ENCODE measurements at places on chromosomes 5 and 9.

- DNase-seq = no peak
These were observed 60.9 kb upstream of the GLRX start for GRCh38 chr5:95883185-95884016.

- no peak for DNase-seq
These were observed 663.8 kb upstream of the CDH9 start for GRCh38 chr5:27701931-27702903.

- DNase-seq = no peak
These were observed 43.6 kb downstream of the NACC2 start for GRCh38 chr9:136051453-136051836.

- no peak for DNase-seq
These were observed 19.9 kb upstream of the ERAP2 start for GRCh38 chr5:96856371-96856770.

- no peak for DNase-seq
These were observed 62.4 kb upstream of the UBAC1 start for GRCh38 chr9:136023410-136024225.

- no peak for DNase-seq
These were observed 19.6 kb upstream of the TNFAIP8 start for GRCh38 chr5:119336262-119336661.

GRCh38 chr9:76200315-76200714 lies 193.9 kb downstream of the RFK start:
- DNase-seq = no peak

DNA sequence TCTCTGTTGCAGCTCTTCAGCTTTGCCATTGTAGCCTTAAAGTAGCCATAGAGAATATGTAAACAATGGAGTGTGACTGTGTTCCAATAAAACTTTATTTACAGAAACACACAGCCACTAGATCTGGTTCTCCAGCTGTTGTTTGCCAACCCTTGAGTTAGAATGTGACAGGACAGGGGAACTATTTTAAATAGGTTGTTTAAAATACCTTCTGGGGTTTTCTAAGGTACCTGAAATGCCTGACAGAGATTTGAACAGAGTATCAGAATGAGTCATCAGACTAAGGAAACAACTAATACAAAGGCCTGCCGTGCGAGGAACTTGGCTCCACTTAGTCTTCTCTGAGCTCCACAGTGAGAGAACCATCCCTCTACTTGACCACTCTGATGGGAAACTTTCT lies 85.4 kb downstream of the HSD17B4 start:
- DNase-seq = no peak

- DNase-seq = no peak
These were observed 76.9 kb downstream of the CDH6 start for GRCh38 chr5:31270396-31270795.

DNA sequence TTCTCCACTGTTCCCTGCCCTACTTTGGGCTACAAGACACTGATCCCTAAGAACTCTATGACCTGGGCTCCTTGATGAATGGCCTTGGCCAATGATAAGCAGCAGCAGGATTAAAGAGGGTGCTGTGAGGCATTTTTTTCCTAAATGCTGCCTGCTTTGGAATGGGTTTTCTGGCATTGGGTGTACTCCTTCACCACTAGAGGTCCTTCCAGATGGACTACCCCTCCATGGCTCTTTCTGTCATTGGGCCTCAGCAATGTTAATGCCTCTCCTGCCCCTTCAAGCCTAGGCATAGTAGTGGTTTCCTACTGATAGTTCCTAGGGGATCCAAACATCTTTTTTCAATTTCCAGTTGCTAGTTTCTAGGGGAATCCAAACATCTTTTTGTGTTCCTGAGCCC lies 319.3 kb upstream of the RPS23 start:
- no peak for DNase-seq

DNA sequence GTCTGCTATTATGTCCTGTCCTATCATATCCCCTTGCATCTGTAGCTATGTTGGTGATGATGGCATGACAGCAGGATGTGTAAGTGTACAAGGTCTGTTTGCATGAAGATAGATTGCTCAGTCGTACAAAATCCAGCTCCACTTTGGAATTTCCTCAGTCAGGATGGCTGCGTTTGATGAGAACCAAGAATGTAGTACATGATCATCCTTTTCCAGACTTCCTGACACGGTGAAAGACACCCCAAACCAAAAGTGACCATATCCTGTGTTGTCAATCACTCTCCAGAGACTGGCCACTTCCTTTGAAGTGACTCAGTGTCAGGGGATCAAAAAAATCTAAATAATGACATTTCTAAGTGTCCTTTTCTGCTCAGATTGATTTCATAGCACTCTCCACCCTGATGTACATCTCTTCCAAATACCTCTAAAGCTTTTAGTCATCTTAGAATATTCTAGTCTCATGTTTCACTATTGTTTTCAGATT lies 213.4 kb downstream of the PLK2 start:
- no peak for DNase-seq

Measured in activated gamma-delta T cell (primary cell).